ENCODE measurements at places on chromosomes 16 and 17. TPM values are rescaled to one million over a fixed set of nuclear protein-coding genes. Genes with fewer than 3 reads are reported as not detected.

DCTPP1 gene
- total RNA-seq, result 25.4 TPM

ACSM3 gene
- 2.1 TPM for total RNA-seq

HSD3B7 gene
- 3.5 TPM for total RNA-seq

TP53TG3F gene
- total RNA-seq, result not detected

CRYBA1 gene
- total RNA-seq, result not detected

NUFIP2 gene
- total RNA-seq, result 61.4 TPM

MAPT gene
- 204 TPM for total RNA-seq

OR1A1 gene
- not detected for total RNA-seq

SLC5A11 gene
- total RNA-seq, result not detected

SARM1 gene
- total RNA-seq, result 32.8 TPM

SCNN1B gene
- total RNA-seq, result 0.23 TPM

LGALS9B gene
- total RNA-seq, result not detected

MT1F gene
- 1.8 TPM for total RNA-seq

IRX5 gene
- total RNA-seq, result 3.5 TPM

CCL4 gene
- total RNA-seq, result 2.5 TPM

ELMO3 gene
- 0.69 TPM for total RNA-seq

ZSCAN10 gene
- not detected for total RNA-seq

CHD9 gene
- total RNA-seq, result 162 TPM

MYH2 gene
- under 0.01 TPM for total RNA-seq

DHRS7C gene
- total RNA-seq, result not detected

TLCD3B gene
- total RNA-seq, result 24.7 TPM

CD300LB gene
- total RNA-seq, result not detected

FAM171A2 gene
- 51.4 TPM for total RNA-seq

TOP2A gene
- 38.5 TPM for total RNA-seq

WNT3 gene
- 10.4 TPM for total RNA-seq

TVP23A gene
- 20.8 TPM for total RNA-seq

FAM234A gene
- total RNA-seq, result 31.1 TPM

PGAP3 gene
- total RNA-seq, result 7.4 TPM

PGAP6 gene
- total RNA-seq, result 32.3 TPM

GRAPL gene
- total RNA-seq, result 0.92 TPM
